AG09319 (cell line): ENCODE measurements at places on chromosomes 1 and 21.

DNA sequence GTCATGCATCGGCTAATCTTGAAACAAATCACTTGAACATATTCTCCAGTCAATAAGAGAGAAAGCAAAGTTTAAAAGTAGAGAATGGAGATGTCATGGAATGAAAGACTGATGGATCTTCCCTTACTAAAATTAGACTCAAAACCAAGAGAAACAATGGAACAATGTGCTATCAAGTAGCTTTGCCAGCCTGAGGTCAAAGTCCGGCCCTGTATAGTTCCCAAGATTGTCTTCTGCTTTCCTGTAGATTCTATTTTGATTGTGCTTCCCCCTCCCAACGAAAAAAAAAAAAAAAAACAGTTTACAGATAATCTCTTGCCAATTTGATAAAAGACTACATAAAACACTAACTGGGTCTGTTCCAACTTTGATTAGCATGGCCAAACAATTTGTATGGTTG is 40.8 kb upstream of the KIRREL1 start:
- no peak for DNase-seq

GRCh38 chr1:21330544-21330943 is 40.3 kb upstream of the ECE1 start:
- no peak for DNase-seq

DNA sequence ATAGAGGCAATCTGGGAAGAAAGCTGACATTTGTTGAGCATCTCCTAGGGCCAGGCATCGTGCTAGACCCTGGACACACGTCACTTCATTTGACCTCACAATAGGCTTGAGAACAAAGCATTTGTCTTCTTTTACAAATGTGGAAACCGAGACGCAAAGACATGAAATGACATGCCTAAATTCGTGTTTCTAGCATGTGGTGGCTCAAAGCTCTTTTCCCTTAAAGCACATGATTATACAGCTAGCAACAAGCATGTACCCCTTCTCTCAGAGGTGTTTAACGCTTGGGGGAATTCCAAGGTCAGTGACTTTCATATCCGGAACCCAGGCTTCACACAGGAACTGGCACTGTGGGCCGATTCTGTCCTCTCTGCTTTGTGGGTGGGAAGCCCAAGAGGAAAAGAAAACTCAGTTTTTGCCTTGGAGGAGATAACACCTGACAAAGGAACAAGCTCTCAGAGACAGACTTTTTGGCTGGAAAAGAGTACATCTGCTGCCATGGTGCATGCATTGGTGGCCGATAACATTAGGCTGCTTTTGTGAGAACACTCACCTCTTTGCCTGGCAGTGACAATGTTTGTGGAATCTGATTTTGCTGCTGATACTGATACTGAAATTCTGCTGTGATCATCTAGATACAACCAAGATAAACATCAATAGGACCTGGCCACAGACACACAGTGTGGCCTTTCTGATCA is 15.4 kb upstream of the CD2 start:
- no peak for DNase-seq

- DNase-seq, result no peak
These were observed at the start of gene GCSAML for GRCh38 chr1:247548769-247549182. Gene GCSAML, plus strand, starts transcription at chr1:247549134. Its CDS starts 58 bp downstream, at chr1:247549192.

DNA sequence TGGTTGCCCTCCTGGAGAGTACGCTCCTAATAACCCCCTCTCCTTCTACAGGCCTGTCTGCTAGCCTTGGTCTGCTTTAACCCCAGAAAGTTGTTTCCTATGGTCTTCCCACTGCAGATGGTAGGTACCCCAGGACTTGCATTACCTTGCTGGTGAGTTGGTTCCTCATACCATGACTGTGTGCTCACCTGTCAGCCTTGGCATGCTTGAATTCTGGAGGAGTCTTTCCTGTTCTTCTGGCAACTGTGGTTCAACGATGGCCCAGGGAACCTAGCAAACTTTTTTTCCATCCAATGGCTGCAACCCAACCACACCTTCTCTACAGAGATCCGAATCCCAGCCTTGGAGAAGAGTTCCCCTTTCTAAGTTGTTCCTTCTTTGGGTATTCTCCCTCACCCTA is 36.9 kb downstream of the RPS6KC1 start:
- DNase-seq, result no peak

- DNase-seq, result no peak
These were observed 22.7 kb downstream of the HSPG2 start for GRCh38 chr1:21914450-21914849.

- DNase-seq, result no peak
These were observed 406.9 kb upstream of the USP24 start for GRCh38 chr1:55622074-55622473.

DNA sequence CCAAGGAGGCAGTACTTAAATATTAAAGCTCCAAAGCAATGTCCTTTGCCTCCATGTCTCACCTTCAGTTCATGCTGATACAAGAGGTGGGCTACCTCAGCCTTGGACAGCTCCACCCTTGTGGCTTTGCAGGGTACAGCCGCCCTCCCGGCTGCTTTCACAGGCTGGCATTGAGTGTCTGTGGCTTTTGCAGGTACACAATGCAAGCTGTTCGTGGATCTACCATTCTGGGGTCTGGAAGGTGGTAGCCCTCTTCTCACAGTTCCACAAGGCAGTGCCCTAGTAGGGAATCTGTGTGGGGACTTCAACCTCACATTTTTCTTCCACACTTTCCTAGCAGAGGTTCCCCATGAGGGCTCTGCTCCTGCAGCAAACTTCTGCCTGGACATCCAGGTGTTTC is 324.8 kb downstream of the COL11A1 start:
- no peak for DNase-seq

DNA sequence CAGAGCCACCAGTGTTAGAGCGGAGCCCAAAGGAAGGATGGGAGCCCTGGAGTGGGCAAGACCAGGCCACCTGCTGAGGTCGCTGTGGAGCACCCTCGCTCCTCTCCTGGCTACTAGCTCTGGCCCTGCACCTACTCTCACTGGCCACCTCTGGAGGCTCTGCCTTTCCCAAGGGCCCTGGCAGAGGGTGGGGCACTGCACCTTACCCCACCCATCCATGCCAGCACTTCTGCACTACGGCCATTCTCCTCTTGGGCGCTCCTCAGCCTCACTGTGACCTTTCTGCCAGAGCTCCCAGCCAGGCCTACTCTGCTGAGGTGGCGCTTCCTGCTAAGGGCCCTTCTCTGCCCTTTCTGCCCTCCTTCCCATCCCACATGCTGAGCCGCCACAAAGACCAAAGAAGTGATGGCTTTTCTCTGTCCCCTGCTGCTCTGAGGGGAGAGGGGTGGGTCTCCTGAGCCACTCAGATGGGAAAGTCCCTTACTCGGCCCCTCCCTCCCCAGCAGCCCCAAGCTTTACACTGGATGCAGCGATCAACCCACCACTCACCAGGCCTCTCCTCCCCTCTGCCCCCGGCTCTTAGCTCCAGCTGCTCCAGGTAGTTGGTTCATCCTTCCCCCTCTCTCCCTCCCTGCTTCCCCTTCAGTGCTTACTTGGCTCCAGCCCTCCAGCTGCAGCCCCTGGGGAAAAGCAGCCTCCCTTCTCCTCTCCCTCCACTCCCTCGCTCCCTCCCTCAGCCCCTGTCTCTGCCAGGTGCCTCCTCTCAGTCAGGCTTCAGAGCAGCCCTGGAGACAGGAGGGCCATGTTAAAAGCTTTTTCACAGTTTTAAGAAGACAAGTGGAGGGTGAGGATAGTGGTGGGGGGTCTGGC is 14.8 kb upstream of the TMEM222 start:
- no peak for DNase-seq

DNA sequence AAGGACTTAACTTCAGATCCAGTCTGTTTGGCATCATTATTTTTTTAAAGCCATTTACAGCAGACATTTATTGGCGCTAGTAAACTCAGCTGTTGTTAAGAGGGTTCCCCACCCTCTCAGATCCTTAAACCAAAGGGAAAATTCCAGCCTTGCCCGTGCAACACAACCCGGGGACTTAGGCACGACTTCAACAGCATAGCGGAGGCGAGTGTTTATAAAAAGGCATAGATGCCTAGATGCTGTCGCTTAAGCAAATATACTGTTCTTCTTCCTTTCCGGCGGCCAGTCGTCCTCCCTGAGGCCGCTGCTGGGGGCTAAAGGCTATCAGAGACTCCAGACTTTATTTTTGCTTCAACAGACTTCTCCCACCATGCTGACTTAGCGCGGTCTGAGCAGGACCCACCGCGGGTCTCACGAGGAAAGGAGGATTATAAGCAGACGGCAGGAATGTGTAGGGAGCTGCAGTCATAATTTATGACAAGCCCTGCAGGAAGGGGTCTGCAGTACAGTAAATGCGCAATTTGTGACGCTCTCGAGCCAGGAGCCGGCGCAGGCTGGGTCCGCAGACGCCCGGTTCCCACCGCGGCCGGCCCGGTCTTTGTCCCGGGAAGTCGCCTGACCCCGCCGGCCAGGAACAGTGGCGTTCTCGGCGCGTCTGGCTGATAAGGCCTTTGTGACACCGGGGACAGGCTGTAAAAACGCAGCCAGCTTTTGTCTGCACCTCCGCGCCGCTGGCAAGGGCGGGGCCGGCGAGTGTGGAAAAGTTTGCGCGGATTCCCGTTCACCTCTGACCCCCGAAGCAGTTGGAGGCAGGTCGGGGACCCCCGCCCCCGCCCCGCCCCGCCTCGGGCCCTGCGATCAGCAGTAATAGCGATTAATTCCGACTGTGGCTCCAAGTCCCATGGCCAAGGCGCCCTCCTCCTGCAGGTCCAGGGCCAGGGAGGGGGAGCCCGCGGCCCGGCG is 61.2 kb upstream of the ARHGEF16 start:
- no peak for DNase-seq

DNA sequence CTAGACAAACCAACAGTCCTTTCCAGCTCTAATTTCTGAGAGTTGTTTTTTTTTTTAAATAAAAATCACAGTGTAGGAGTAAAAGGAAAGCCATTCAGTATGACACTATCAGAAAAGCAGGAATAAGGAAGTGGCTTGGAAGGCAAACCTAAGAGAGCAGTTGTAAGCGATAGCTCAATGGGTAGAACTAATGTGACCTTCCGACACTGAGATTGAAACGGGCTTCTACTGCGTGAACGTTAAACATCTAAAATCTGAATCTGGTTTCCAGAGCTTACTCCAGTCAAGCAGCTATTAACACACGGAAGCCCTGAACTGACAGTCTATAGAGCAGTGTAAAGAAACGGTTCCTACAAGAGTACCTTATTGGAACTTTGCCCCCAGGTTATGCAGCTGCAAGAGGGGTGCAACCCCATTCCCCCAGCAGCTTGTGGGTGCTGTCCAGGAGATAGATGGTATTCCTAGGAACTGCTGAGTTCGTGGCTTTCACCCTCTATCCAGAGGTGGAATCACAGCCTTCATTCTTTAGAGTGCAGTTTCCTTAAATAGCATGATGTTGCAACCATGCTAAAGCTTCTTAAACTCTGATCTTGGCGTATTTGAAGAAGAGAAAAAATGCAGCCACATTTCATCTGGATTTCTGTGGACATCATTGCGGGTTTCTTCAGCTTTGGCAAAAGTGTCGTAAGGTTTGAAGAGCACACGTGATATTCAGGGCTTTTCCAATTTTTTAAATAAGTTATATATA is 3.3 kb upstream of the IRF2BP2 start:
- DNase-seq, result no peak

DNA sequence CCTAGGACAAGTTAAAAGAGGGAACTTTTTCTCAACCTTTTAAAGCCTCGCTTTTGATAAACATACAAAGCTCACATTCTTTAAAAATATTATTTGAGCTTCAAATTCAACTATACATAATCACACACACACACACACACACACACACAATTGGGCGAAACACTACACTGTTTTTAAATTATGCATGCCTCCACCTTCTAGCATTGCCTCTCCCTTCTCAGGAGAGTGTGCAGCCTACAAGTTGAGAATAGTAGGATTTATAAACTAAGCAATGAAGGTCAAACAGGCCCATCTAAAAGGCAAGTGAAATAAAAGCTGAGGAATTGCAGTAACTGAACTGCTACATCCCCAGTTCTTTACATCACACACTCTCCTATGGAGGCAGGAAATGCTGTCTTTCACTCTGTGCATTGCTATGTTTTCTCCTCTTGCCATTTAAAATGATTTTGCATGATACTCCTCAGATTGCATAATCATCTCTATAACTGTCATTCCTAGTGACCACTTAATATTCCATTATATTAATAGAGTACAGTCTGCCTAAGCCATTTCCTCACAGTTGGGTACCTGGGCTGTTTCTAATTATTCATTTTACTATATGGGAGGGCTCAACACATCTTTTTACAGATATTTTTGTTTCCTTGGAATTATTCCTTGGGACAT is 92.5 kb upstream of the KCNE2 start:
- DNase-seq, result no peak

DNA sequence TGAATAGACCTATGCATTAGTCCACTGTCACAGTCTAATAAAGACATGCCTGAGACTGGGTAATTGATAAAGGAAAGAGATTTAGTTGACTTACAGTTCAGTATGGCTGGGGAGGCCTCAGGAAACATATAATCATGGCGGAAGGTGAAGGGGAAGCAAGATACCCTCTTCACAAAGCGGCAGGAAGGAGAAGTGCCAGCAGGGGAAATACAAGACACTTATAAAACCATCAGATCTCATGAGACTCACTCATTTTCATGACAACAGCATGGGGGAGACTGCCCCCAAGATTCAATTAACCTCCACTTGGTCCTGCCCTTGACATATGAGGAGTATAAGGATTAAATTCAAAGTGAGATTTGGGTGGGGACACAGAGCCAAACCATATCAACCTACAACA is 59.4 kb downstream of the CAPN9 start:
- DNase-seq, result no peak

DNA sequence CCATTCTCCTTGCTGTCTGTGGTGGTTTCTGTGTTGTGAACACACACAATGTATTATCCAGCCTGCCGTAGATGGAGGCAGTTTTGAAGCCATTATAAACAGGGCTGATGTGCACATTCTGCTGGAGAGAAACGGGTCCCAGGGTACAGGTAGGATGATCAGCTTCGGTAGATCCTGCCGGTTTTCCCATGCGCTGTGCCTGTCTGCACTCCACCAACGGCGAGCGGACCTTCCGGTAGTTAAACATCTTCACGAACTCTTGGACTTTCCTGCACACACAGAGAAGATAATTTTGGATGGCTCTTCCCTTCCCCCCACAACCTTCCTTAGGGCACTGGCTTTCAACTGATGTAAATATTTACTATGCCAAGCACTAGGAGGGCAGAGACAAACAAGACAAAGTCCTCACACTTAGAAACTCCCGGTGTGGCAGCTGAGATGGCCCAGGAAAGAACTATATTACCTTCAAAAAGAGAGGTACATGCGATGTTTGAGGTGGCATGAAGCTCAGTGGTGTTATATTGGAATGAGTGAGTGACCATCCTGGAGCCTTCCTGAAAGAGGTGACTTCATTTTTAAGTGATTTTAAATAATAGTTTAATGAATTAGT is 41.7 kb downstream of the ALPL start:
- DNase-seq, result no peak

DNA sequence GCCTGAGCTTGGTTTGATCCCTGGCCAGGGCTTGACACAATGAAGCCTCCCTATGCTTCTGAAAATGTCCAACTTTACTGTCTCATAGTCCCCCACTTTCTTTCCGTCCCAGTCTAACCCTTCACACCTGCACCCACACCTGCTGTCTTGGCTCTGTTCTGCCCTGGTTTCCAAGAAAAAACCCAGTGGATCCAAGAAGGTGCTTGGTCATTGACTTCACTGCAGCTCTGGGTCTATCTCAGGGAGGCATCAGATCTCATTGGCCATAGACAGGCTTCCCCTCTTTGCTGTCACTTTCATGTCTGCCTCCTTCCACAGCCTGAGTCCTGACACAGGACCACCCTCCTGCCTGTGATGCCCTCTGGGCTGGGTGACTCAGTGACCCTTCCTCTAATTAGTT is 37.8 kb upstream of the ETV3 start:
- DNase-seq, result no peak
